ENCODE measurements at places on chromosomes 6 and 20.
A peak's percentile ranks its signal among the peaks of the same experiment; 100 is the strongest.

GRCh38 chr6:87297119-87297518 is 25.3 kb upstream of the SMIM8 start:
- no peak for DNase-seq

GRCh38 chr6:27025351-27025750 is 222.2 kb upstream of the PRSS16 start:
- DNase-seq: peak; percentile 6

- no peak for DNase-seq
Measured at GRCh38 chr20:12728782-12729181, 280.0 kb upstream of the SPTLC3 start.

DNA sequence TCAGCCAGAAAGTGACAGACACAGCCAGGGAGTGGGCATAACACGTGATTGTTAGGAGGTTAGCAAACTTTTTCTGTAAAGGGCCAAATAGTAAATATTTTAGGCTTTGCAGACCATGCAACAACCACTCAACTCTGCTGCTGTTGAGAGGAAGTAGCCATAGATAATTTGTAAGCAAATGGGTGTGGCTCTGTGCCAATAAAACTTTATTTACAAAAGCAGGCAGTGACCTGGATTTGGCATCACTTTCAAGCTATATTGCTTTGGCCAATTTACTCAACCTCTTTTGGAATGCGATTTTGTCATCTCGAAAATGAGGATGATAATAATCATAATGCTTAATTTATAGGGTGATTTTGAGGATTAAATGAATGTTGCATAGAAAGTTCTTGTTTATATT is 152.6 kb downstream of the TSHZ2 start:
- no peak for DNase-seq

GRCh38 chr20:3672547-3673171 is 9.2 kb downstream of the ADAM33 start:
- no peak for DNase-seq

DNA sequence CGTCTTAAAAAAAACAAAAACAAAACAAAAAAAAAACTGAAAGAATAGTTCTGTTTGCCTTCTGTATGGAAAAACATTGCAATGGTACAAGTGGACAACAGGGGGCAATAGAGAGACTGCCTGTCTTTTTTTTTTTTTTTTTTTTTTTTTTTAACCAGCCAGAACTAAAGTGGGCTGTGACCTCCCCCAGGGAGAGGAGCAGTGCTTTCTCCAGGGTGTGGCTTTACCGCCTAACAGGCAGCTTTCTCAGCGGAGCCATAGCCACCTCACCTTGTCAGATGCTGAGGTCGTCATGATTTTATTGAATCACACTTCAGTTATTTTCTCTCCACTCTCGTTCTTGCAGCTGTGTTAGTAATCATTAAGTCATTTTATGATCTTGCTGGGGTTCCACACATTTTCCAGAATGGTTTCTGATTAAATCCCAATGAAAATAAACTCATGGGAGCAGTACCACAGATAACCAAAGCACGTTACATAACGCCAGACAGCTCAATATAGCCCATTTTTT is 78.4 kb downstream of the GMPR start:
- no peak for DNase-seq

- DNase-seq: peak; percentile 95
Measured at GRCh38 chr6:166624275-166624674, 2.8 kb downstream of the RPS6KA2 start.

DNA sequence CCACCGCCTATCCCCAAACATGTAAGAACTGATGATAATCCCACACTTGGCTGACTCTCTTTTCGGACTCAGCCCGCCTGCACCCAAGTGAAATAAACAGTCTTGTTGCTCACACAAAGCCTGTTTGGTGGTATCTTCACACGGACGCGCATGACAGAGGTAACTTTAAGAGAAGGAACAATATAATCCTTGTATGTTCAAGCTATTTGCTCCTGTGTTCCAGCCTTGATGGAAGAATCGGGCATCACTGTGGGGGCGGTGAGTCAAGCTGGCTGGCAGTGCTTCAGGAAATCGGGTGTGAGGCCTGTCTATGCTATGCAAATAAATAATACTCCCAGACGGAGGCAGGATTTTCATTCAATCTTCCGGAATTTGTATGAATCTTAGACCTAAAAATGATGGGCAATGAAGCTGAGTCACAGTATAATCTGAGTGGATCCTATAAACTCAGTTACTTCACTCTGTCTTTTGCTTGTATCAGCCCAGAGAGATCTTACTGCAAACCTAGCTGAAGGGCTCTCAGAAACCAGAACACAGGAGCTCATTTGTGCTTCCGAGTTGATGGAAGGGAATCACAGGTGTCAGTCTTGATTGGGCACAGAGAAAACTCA is 45.2 kb upstream of the NT5E start:
- peak; percentile 95 for DNase-seq

DNA sequence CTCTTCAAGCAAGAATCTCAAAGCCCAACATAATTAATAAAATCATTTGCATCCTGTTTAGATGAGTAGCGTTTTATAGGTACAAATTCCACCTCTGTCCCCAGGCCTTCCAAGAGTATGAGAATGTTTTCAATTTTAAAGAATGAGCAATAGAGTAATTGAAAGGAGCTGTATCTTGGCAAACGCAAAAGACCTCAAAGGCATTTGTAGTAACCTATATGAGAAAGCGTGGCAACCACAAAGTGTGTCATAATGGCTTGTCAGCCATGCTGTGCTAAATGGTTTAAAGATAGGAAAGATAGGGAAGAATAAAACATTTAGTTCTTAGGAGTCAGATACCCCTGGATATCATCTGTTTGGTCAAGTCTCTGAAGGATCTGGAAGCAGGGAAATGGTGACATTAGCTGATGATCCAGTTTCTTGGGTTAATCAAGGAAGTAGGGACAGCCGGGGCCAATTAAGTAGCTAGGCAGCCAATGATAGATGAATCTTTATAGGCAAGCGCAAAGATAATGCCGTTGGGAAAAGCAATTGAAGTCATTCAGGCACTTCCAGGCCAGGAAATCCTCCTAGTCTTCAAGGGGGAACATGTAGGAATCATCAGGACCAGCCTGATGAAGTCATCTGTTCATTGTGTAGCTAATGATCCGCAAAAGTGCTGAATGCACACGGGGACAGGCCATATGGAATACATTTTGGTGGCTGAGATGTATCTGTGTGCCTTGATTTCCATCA is 71.5 kb upstream of the ISM1 start:
- DNase-seq: peak; percentile 1

DNA sequence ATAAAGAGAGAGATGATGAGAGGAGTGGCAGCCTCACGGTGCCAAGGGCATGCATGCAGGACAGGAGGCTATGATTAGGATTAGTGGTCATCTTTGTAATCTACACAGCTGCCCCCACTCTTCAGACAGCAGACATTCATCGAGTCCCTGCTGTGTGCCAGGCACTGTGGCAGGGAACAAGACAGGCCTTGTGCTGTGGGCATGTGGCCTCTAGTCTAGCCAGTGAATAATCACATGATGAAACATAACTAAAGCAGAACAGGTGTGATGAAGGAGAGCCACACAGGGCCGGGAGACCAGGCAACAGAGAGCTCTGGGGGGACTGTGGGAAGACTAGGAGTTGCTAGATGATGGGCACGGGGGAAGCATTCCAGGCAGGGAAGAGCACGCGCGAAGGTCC is 22.2 kb downstream of the TOX2 start:
- no peak for DNase-seq

DNA sequence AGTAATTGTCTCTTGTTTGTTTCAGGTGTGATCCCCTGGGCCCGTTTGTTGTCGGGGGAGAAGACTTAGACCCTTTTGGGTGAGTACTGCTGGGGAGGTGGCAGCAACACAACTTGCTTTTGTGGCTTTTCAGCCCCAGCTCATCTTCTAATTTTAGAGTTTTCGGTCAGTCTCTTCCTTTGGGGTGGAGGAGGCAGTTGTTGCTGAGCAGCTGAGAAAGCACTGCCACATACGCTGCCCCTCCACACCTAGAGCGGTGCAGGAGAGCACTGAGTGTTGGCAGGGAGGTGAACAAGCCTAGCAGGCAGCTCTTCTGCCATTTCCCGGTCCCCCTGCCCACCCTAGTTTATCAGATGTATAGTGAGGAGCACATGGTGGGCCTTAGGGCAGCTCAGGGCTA is 21.7 kb downstream of the TMEM74B start:
- no peak for DNase-seq

DNA sequence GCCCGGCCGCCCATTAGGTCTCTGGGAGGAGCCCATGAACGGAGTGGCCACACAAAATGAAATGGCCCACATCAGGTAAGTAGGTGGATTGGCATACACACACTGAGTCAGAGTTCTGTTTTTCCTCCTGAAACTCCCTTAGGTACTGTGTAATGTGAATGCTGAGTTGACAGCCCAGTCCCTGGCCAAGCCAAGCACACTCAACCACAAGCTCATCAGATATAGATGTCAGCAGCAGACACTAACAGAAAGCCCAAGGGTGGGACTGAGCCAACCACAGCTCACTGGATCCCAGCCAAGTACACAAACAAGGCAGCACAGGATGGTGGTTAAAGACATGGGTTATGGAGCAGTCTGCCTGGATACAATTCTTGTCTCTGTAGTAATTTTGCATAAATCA is 403.4 kb downstream of the GJA1 start:
- DNase-seq: peak; percentile 98

DNA sequence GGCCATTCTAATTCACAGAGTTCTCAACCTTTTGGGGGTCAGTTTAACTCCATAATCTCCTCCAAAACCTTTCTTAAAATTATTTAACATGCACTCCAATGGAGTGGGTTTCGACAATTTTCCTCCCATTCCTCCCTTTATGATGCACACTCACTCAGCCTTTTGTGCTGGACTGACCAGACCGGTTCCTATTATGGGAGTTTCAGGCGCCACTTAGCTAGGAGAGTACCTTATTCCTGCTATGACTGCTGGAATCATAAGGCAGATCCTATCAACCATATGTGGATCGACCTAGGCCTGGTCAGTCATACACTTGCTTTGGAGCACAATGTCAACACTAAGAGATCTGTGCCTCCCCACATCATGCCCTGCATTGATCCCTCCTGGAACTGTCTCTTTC is 63.9 kb upstream of the MOCS1 start:
- no peak for DNase-seq

- DNase-seq: no peak
Measured at GRCh38 chr6:133004304-133004884, 190.0 kb downstream of the RPS12 start.

GRCh38 chr6:105258816-105259215 is 79.0 kb upstream of the POPDC3 start:
- peak; percentile 46 for DNase-seq

- DNase-seq: no peak
Measured at GRCh38 chr6:12298017-12298978, 8.1 kb downstream of the EDN1 start.

DNA sequence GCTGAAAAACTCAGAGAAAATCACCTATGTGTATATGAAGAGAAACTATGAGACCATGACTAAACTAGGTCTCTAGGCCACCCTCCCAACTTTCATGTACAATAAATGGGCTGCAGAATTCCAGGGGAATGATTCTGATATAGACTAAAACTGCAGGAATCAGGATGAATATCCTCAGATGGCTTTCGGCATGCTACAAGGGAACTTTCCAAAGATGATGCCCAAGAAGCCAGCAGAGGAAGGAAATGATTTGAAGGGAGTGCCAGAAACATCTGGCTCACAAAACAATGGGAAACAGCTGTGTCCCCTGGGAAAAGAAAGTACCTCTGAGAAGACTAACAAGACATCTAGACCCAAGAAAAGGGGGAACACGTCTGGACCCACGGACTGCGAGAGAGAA is 41.1 kb downstream of the PLN start:
- DNase-seq: no peak

- no peak for DNase-seq
Measured at GRCh38 chr6:138868181-138868580, 72.3 kb downstream of the ECT2L start.

DNA sequence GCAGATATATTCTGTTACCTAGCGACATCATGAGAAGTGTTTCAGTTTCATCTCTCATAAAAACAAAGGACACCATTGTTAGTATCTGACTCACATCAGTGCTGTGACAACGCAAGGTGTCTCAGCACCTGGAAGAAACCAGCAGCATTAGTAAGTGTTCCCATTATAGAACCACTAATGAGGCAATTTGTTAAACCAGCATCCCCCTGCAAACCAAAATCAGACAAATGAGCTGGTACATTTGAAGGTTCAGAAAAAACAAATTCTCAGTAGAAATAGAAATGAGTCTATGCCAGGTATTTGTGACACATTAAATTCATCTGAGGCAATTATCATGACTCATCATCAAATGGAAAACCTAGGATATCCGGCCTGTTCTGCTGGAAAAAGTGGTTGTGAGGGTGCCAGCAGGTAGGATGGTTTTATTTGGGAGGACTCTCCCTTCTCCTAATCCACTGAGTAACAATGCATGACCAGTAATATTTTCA is 151.7 kb downstream of the TMEM200A start:
- DNase-seq: no peak

DNA sequence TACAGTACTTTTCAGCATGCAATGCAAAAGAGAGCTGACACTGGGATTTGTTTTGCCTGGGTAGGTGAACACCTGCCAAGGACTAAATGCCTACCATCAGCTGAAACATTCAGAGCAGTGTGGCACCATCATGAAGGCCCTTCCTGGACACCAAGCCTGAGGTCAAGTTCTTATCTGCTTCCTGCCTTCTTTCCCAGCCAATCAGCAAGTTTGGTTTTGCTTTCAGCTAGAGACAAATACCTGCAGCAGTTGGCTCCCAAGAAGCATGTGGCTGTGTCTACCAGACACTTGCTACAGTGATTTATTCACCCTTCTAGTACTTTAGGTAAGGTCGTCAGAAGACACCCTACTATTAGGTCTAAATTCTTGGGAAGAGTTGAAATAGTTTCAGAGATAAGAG is 112.8 kb downstream of the TBX18 start:
- no peak for DNase-seq

- DNase-seq: no peak
Measured at GRCh38 chr6:165800337-165800736, 137.3 kb upstream of the PDE10A start.

DNA sequence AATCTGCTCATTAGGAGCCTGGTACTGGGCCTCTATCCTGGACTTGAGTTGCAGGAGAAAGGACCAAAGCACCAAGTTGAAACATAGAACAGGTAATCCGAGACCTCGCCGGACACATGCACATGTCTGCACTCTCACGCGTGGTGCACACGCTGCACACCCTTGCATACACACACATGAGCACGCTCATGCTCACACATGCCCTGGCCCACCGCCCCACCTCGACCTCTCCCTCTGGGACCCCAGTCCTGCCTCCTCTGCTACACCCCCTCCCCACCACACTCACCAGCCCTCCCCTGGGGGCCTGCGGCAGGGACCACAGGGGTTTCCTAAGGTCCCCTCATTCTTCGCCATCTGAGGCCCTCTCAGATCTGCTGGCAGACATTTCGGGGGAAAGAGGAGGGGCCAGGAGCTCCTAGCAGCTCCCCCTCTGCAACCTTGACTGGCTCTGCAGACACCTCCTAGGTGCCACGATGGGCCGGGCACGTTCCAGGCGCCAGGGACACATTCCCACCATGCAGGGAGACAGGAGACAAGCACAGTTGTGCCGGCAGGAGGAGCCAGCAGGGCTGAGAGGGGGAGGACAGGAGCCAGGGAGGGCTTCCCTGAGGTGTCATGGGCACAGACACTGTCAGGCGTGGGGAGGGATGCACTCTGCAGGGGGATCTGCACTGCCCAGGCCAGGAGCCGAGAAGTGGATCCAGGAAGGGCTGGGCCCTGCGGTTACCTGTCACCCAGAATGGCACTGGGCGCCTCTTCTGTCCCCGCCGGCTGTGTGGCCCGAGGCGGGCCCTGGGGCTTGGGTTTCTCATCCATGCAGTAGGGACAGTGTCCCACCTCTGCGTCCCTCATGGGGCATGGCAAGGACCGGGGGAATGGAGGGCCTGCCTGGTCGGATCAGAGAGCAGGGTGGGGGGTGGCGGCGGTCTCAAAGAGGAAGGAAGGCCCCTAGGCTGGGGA is 25.6 kb upstream of the LSM14B start:
- DNase-seq: no peak
